ENCODE measurements at places on chromosomes 12 and 14.

- DNase-seq: no peak
Measured at GRCh38 chr14:33897878-33898535, 52.9 kb downstream of the EGLN3 start.

- DNase-seq: no peak
Measured at GRCh38 chr12:93167841-93168492, 209.8 kb upstream of the NUDT4 start.

DNA sequence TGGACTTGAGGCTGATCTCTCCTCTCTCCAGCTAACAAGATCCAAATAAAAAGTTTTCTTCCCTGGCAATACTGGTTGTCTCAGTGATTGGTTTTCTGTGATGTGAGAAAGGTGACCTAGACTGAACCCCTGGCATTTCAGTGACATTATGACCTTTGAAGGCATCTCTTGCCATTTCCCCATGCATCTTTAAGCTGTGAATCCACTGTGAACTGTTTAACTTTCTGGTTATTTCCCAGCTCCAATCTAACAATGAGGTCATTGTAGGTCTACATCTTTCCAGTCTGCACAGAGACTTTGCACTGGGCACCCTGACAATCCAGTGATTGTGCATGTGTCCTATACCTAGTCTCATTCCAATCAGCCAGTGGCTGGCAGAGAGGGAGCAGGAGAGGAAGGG, 155.9 kb upstream of the NUDT4 start:
- DNase-seq: no peak

DNA sequence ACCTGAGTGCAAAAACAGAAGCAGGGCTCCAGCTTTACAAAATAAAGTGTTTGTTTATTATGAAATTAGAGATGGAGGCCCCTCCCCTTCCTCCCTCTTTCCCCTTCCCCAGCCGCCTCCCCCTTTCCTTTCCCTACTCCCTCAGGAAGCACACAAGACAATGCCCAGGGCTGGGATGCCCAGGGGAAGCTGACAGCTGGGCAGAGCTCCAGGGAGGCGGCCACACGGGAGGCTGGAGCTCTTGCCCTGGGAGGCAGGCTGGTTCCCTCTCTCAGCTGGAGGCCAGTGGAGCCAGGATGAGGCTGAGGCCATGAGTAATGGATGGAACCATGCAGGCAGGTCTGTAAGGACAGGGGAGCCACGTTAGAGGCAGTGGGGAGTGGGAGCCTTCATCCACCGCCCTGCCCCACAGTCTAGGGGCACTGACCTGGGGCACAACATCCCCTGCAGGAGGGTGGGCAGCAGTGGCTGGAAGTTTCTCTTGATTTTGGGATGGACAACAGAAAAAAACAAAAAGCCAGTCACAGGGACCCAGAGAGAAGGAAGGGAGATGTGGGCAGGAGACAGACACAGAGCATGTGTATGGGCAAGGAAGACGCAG, 5.1 kb downstream of the PSMB11 start:
- no peak for DNase-seq

Data from CD4-positive, alpha-beta memory T cell (primary cell).